Putamen (tissue), 1 donor: ENCODE measurements at places on chromosomes 1 and 21.

GRCh38 chr1:205596876-205597275, 34.9 kb downstream of the ELK4 start:
- no peak for DNase-seq

- no peak for DNase-seq
Observed at GRCh38 chr1:195026792-195027191, 1581.4 kb downstream of the KCNT2 start.

DNA sequence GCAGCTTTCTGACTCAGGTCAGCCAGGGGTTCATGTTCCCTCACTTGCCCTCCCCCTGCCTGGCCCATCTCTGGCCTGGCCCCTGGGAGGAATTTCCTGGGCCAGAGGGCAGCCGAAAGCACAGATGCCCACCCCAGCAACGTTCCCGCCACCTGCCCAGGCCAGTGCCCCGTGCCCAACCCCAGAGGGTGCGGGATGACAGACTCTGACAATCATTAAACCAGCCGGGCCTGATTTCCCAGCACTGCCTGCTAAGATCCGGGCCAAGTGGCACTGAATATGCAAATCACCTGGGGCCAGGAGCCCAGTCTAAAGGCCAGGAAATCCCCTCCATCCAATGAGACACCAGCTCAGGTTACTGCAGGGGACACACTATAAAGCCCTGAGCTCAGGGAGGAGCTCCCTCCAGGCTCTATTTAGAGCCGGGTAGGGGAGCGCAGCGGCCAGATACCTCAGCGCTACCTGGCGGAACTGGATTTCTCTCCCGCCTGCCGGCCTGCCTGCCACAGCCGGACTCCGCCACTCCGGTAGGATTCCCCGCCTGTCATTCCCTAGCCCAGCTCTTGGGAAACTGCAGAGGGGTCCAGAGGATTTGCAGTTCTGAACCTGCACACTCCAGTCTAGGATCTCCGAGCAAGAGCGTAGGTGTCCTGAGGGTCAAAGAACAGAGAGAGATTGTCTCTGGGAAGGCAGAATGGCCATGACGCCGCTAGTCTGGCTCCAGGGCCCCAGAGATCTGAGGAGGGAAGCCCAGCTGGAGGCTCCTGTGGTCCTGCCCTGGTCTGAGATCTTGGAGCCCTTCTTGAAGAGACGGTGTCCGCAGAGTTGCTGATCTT, at the start of gene ELF3:
Gene ELF3, plus strand, starts transcription at position 408 of the 836 bp plus-strand sequence. CDS start 550 bp downstream, outside the sequence.
- no peak for DNase-seq

- no peak for DNase-seq
Observed at GRCh38 chr1:211580303-211580687, 1.3 kb upstream of the SLC30A1 start.

GRCh38 chr1:173590557-173590956, 12.3 kb downstream of the SLC9C2 start:
- DNase-seq = no peak

DNA sequence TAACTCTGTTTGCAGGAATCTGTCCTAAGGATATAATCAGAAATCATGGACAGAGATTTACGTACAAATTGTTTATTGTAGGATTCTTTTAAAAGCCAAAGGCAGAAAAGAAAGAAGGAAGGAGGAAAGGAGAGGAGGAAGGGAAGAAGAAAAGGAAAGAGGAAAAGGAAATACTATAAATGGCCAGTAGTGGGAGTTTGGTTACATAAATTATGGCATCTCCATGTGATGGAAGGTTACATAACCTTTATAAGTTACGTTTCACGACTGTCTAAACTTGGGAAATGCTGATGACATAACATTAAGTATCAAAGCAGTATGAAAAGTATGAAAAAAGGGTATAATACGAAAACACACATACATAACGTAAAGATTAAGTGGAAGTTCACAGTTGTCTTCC, 39.0 kb downstream of the SMYD2 start:
- no peak for DNase-seq

DNA sequence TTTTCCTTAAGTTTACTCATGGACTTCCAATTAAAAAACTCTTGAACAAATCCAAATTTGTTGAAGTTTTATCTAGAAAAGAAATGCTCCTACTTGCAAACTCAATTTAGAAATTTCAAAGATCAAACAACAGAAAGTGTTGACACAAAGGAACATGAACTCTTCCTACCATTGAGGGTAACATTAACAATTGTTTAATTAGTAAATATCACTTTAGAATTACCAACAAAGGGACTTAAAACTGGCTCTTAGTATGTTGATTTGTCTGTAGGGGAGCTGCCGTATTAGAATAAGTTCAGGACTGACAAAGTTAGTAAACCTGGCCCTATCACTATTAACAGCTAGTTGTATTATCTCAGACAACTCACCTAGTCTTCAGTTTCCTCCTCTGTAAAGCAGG, 57.9 kb downstream of the CCDC18 start:
- no peak for DNase-seq

GRCh38 chr1:243299069-243299468, 43.2 kb downstream of the SDCCAG8 start:
- no peak for DNase-seq

GRCh38 chr1:5973771-5974170, 18.5 kb downstream of the NPHP4 start:
- DNase-seq = peak; percentile 82

GRCh38 chr1:27525296-27526272, 35.6 kb upstream of the WASF2 start:
- DNase-seq = peak; percentile 64

DNA sequence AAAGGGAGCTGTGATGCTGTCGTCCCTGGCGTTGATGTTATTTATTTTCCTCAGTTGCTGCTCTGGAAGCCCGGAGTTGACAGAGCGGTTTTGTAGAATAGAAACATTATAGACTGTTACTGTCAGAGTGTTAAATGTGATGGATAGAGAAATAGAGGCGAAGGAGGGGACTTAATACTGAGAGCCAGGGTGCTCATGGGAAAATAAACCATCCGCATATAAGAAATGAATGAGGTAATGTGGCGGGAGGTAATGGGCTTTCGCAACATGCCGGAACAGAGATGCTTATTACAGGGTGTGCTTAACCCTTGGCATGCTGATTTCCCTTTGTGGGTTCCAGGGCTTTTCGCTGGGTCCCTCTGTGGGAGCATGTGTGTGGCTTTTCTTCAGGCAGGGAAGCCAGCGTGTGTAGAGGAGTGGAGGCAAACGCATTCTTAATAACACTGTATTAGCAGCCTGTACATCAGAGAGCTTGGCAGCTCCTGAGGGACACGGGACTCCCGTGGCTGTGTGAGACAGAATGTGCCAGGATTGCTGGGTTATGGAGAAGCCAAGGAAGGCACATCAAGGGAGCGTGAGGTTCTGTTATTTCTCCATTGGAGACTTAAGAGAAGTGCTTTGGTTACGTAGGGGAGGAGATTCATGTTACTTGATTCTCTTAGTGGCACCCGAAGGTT, 141.0 kb downstream of the PBX1 start:
- peak; percentile 40 for DNase-seq

- DNase-seq = no peak
Observed at GRCh38 chr1:26203642-26204318, 13.4 kb downstream of the CATSPER4 start.

DNA sequence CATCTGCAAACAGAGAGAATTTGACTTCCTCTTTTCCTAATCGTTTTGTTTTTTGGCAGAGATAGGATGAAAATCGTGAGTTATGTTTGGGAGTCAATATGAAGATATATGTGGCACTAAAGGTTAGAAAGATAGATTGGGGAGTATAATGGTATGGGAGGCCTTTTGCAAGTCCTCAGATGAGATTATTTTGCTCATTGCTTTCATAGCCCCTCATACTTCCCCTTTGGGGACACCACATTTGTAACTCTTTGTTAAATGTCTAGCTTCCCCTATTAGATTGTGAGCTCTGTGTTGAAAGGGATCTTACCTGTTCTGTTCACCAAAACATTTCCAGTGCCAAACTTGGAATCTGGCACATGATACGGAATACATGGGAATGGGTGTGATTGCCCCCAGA, 30.2 kb downstream of the RAVER2 start:
- DNase-seq = no peak

DNA sequence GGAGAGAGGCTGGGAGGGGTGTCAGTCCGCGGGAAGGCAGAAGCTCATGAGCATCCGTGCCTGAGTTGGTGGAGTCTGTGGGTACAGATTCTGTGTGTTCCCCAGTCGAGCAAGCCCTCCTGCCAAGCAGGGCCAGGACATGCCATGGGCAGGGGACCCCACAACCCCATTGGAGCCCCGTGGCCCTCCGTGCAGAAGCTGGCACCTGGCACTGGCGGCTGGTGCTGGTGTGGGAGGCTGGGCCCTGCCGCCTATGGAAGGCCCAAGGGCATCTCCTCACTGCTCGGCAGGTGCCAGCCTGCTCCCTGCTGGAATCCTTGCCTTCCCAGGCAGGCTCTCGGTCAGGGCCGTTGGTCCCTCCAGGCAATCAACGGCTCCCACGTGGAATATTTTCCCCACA, 73.7 kb downstream of the UBE2T start:
- DNase-seq = no peak

DNA sequence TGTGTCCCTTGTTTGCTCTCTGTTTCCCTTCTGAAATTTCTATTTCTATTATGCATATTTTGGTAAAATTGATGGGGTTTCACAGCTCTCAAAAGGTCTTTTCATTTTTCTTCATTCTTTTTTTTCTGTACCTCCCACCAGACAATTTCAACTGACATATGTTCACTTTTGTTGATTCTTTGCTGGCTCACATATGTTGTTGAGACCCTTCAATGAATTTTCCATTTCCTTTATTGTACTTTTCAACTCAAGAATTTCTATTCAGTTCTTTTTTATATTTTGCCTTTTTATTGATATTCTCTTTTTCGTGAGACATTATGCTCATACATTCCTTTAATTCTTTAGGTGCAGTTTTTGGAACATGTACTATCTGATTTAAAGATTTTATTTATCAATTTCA, 102.6 kb upstream of the GRIK1 start:
- no peak for DNase-seq

DNA sequence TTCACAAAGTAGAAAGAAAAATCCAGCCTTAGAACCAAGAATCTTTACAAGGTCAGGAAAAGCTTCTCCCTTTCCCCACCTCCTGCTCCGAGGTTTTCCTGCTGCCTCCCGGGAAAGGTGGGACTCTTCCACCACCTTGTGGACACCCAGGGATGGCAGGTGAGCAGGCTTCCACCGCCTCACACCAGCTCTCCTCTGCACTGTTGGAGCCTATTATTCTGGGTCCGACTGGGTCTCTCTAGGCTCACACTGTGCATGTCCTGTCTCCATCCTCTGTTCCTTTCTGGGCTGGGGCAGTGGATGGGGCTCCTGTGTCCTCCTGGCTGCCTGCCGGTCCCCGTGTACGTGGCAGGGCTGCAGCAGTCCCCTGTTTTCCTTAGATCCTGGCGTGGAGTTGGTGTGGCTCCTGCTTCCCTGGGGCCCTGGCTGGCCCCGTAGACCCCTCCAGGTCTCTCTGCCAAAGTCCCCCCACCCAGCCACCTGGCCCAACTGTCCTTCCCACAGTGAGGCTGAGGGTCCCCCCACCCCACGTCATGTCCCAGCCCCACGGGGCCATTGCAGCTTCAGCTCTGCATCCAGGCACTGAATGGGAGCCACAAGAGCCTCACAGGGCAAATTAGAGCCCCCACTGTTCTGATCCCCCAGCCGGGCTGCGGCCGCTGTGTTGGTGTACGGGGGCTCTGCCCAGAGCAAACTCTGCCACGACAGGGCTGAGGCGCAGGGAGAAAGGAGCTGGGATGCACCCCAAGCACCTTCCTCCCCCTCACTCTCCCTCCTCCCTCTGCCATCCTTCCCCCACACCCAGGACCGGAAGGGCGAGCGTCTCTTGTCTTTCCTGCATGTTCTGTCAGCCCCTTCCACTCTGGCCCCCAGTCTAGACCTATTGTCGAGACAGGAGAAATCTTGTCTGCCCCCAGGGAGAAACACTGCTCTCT, 3.3 kb upstream of the SLC45A1 start:
- DNase-seq = peak; percentile 64

GRCh38 chr1:97505816-97506215, 415.0 kb downstream of the DPYD start:
- no peak for DNase-seq

DNA sequence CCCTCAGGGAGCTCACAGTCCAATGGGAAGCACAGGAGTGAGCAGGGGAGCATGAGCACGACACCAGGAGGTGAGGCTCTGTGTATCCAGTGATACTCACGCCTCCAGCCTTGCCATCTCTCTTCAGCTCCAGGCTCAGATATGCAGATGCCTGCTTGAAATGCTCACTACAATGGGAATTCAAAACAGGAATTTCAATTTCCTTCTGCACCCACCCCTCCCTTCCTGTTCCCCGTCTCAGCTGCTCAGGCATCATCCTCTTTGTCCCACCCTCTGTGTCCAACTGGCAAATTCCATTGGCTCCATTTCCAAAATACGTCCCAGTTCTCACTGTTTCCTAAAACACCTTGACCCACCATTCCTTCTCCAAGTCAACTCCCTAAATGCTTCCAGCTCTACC, 58.9 kb downstream of the FBXO2 start:
- no peak for DNase-seq
